Hypothalamus (tissue), 51 donors: ENCODE measurements at places on chromosomes 6 and 20.

GRCh38 chr20:23773127-23773526 lies 22.4 kb upstream of the CST1 start:
- DNase-seq = no peak

- no peak for DNase-seq
Measured at GRCh38 chr6:113104541-113104940, 752.6 kb upstream of the MARCKS start.

DNA sequence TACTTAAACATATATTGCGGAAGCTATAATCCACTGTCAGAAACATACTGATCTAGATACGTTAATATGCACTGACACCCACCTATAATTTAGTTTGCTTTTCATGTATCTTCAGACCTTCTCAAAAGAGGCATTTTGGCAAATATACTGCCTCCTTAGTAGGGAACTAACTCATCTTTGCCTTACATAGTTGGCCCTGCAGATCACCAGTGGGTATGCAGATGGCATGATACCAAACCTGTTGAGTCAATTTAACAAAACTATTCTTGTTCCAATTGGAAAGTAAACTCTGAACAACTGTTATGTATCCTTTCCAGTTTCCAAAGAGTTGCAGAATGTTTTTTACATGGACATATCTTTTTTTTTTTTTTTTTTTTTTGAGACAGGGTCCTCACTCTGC lies 35.6 kb upstream of the TBC1D20 start:
- DNase-seq = no peak

GRCh38 chr6:55568808-55569439 lies 10.1 kb downstream of the HMGCLL1 start:
- DNase-seq = no peak

- no peak for DNase-seq
Measured at GRCh38 chr20:2178318-2179232, 76.9 kb downstream of the STK35 start.

- no peak for DNase-seq
Measured at GRCh38 chr6:16736856-16737775, 24.1 kb downstream of the ATXN1 start.

- no peak for DNase-seq
Measured at GRCh38 chr6:110608151-110608550, 131.7 kb upstream of the SLC22A16 start.

- DNase-seq = no peak
Measured at GRCh38 chr6:514396-514978, 122.9 kb downstream of the IRF4 start.

- DNase-seq = no peak
Measured at GRCh38 chr6:155245831-155246230, 18.0 kb upstream of the CLDN20 start.

DNA sequence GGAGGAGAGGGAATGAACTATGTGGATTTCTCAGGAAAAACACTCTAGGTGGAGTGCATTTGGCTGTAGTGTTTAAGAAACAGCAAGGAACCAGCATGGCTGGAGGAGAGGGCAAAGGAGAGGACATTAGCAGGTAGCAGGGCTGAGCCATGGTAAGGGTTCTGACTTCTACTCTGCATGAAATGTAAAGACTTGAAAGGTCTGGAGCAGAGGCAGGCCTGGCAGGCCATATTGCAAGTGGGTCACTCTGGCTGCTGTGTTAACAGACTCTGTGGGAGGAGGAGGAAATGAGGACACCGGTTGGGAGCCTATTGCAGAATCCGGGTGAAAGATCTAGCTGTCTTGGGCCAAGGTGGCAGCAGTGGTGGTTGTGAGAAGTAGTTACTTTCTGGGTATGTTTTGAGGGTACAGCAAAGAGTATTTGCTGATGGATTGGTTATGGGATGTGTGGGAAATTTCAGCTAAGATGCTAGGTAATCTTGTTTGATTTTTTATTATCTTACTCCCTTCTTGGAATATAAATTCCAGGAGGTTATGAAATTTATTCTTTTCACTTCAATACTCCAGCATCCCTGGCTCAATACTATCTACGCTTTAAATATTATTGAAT lies 115.9 kb upstream of the BCLAF1 start:
- DNase-seq = no peak

DNA sequence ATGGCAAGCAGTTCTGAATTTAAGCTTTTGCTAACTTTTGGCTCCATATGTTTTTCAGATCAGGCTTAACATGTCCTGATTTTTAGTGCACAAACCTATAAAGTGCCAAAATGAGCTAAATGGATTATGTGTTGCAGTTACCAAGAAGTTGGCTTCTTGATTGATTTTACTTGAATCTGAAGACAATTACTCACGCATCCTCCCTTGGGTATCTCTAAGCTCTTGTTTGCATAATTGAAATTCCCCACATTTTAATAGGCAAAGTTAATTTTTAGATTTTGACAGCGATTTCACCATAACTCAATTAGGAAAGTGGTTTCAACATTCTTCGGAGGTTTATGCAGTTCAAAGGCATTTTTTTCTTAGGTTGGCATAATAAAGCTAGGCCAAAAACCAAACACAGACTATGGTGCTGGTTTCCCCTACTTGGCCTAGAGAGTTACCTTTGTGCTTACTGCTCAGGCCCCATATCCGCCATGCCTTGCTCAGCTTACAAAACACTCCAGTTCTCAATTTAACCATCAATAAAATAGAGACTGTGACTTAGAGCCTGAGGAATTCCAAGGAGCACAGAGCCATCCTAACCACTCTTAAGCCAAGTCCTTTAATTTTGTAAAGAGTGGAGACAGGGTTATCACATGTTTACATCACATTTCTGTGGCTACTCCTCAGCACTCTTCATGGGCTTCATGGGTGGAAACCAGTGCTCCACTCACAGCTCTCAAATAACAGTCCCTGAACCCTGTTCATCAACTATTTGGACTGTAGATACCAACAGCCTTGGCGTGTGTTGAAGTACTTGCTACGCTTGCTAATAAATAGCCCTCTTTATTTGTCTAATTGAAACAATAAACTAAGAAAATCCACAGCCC lies 32.1 kb downstream of the LAMA4 start:
- DNase-seq = no peak

- no peak for DNase-seq
Measured at GRCh38 chr20:35854713-35855348, 83.0 kb downstream of the PHF20 start.
